Thymus (tissue), 14 donors: ENCODE measurements at places on chromosomes 1 and 21. TPM values are rescaled to one million over a fixed set of nuclear protein-coding genes. Genes with fewer than 3 reads are reported as not detected.

GREM2 gene
- not detected for total RNA-seq

GSTM5 gene
- total RNA-seq: 4.1 TPM

AJAP1 gene
- total RNA-seq: 0.09 TPM

RGS8 gene
- 0.19 TPM for total RNA-seq

TPTE gene
- not detected for total RNA-seq

IL22RA1 gene
- not detected for total RNA-seq

CLEC20A gene
- 0.28 TPM for total RNA-seq

CFAP107 gene
- total RNA-seq: not detected

RPL22 gene
- 428 TPM for total RNA-seq

PKP1 gene
- total RNA-seq: 14.1 TPM

NPPB gene
- total RNA-seq: 0.47 TPM

DNASE2B gene
- total RNA-seq: not detected

PALMD gene
- total RNA-seq: 7.4 TPM

AMY2A gene
- total RNA-seq: not detected

TNFRSF9 gene
- 9.0 TPM for total RNA-seq

SLC44A3 gene
- total RNA-seq: 4.7 TPM

CYP4X1 gene
- total RNA-seq: 0.38 TPM

DISC1 gene
- 5.3 TPM for total RNA-seq

VTCN1 gene
- total RNA-seq: 0.09 TPM

ANKRD45 gene
- 0.33 TPM for total RNA-seq

HTR6 gene
- total RNA-seq: not detected

HLX gene
- total RNA-seq: 2.4 TPM

NBPF6 gene
- total RNA-seq: not detected

FCAMR gene
- total RNA-seq: 0.19 TPM

FAM3B gene
- 13.2 TPM for total RNA-seq

KCNJ10 gene
- 0.33 TPM for total RNA-seq

XCL1 gene
- 10.7 TPM for total RNA-seq

CDCA8 gene
- 12.6 TPM for total RNA-seq

IL19 gene
- total RNA-seq: 0.28 TPM

SHISAL2A gene
- 0.61 TPM for total RNA-seq

ALDH9A1 gene
- total RNA-seq: 41.0 TPM

NEXN gene
- 0.52 TPM for total RNA-seq

NBPF1 gene
- 7.2 TPM for total RNA-seq

SLAMF7 gene
- total RNA-seq: 6.4 TPM

GRIK3 gene
- total RNA-seq: 0.05 TPM

ETV3L gene
- total RNA-seq: 0.14 TPM

S100A8 gene
- 291 TPM for total RNA-seq

IGFN1 gene
- total RNA-seq: 0.80 TPM

CD5L gene
- 1.2 TPM for total RNA-seq

KLHDC9 gene
- total RNA-seq: 1.9 TPM

RSPH1 gene
- total RNA-seq: 0.38 TPM

ESPN gene
- 1.0 TPM for total RNA-seq

PADI2 gene
- total RNA-seq: 1.4 TPM
